Fibroblast of skin of left biceps (primary cell): ENCODE measurements at places on chromosomes 7 and 10.

DNA sequence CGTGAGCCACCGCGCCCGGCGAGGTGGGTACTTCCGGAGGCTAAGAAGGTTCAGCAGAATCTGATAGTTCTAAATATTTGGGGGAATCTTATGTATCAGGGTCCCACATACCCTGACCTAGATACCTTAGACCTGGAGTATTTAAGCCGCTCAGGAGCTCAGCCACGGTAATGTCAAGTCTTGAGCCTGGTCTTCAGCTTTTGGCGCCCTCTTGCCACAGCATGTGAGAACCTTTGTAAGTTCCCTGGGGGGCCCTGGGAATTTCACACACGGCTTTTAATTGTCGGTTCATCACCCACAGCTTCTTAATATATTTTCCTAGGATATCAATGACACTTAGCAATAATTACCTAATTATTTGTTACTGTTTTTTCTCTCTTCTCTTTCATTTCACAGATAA lies 324.3 kb upstream of the GALNT17 start:
- DNase-seq = no peak

DNA sequence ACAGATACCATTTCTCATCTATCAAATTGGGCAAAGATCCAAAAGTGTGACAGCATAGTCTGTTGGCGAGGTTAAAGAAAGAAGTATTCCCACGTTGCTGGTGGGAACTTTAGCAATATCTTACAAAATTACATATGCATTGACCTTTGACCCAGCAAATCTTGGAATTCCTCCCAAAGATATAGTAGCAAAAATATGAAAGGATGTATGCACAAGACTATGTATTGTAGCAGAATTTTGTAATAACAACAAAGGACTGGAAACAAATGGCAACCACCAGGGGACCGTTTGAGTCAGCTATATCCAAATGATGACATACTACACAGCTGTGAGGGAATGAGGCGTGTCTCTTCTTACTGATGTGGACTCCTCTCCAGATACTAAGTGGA lies 50.2 kb downstream of the KCNH2 start:
- DNase-seq = no peak

DNA sequence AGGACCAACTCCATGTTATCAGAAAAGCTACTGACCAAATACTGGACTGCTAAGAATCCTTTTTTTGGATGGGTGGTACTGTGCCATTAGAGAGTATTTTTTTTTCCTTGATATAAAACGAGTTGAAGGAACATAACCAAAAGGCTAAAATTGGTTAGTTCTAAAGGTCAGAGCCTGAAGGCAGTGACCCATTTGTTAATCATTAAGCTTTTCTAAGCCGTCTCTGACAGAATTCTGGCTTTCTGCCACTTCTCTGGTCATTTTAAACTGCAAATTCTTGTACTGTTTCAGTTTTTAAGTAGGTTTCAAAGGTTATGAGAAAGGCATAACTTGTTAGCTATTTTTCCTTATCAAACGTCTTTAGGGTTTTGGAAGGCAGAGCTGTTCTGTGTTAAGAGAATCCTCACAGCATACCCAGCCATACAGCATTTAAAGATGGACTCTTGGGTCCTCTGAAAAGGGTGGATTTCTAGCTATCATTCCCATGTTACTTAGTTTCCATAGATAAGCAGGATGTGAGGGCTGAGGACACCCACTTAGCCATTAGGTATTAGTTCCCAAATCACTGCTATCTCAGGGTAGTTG lies 196.8 kb downstream of the RNLS start:
- no peak for DNase-seq

GRCh38 chr10:101032637-101033224 lies 1.7 kb downstream of the SFXN3 start:
- DNase-seq = peak; percentile 69

- DNase-seq = no peak
Observed at GRCh38 chr7:125567686-125568085, 638.1 kb upstream of the POT1 start.

- no peak for DNase-seq
Observed at GRCh38 chr7:36075561-36075960, 77.5 kb upstream of the EEPD1 start.

DNA sequence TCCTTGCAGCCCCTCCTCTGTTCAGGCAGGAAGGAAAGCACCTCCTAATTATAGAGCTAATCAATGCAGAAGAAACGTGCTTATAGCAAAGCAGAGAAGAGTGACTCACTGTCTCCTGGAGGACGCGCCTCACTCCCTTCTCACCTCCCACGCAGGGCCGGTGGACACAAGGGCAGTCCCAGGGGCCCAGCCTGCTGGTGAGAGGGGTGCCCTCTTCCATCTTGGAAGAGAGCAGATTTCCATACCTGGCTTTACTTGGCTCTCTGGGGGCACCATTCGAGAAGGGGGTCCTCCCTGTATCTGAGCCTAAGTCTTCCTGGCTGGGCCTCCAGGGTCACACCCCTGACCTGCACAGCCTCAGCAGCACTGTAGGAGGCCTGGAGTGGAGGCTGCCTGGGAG lies 55.8 kb downstream of the RASGEF1A start:
- no peak for DNase-seq

DNA sequence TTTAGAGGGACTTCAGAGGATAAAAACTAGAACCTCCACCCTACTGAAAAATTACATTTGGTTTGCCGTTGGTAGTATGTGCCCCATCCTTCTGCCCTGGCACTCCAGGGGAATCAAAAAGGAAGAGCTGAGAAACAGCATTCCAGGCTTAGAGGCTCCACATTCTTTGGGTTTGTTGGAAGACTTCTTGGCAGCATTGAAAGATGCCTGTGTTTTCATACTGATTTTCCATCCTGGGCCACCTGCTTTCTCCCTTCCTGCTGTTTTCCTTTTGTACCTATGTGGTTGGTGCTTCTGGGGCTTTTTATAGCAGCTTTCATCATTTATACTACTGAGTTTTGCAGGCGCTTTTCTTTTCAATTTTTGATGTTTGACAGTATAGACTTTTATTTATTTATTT lies 61.7 kb downstream of the AUTS2 start:
- no peak for DNase-seq

GRCh38 chr10:6044751-6045313 lies 17.3 kb downstream of the IL2RA start:
- no peak for DNase-seq

DNA sequence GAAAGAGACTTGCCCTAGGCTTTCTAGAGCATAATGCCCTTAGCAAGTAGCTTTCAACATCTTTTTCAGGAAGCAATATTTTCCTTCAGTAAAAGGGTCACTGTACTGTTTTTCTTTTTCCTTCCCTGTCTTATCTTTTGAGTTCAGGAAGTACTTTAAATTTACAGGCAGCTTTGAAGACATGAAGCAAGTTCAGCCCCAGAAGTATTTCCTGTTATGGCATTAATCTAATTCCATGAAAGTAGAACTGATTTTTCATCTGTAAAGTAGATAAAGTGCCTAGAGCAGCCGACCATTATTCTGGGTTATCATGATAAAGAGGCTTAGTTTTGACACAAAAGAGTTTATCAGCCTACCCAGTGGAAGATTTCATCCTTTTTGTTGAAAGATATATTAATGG lies 288.2 kb downstream of the ADK start:
- DNase-seq = no peak

DNA sequence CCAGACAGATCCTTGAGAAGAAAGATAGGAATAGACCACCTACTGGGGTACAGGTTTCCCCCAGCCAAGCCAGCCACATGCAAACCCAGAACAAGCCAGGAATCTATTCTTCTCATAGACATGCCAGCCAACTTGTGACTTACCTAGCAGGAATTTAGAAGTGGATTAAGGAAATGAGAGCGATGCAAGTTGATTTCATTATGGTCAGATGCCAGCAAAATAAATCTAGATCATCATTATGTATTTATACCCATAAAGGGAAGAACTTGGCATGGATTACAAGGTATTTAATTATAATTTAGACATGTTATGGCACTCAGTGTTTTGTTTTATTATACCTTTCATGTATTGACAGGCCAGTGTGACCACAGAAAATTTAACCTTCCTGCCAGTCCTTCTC lies 32.8 kb downstream of the SLC35G1 start:
- no peak for DNase-seq

DNA sequence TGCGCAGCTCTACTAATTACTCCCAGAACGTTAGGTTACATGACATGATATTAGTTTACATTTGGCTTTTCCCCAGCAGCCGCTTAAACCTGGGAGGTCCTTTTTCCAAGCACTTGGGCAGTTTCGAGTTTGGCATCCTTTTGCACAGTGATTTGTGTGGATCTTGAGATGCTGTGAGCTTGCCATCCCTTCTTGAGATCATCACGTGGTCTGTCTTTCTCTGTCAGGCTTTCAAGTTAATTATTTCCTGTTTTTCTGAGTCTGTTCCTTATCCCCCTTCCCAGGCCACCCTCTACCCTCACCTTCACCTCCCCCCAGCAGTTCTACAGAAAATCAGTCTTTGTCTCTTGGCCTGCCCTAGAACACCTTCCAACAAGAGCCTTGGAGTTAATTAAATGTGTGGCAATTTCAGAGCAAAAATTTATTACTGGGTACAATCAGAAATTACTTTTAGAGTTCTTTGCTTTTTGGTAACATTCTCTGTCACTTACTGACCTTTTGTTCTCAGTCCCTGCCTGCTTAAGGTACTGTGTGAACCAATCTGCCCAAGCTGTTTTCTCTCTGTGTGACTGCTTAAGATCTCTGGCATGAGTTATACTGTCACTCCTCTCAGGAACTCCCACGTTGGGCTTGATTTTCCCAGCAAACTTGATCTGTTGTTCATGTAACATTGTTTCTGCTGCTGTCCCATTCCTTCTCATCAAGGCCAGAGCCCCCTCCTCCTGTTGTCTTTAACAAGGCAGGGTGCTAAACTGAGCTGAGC lies 3.1 kb upstream of the SLF2 start:
- no peak for DNase-seq

GRCh38 chr7:37480041-37481031 lies 31.7 kb upstream of the ELMO1 start:
- DNase-seq = no peak

DNA sequence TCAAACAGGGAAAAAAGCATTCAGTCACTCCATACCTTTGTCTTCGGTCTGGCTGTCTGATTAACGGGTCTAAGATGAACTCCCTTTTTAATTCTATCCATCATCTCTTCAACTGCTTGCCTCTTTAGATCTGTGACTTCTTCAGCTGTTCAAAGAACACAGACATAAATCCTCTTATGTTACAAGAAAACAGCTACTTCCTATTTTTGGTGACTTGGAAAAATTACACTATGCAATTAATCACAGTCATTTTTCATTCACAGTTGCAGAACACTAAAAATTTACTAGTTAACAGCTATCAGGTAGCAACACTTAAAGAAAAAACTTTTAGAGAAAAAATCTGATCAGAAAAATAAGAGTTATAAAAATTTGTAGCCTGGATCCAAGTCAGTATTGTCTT lies 66.0 kb downstream of the ENO4 start:
- no peak for DNase-seq

- no peak for DNase-seq
Observed at GRCh38 chr7:6398943-6399342, 48.8 kb downstream of the DAGLB start.

DNA sequence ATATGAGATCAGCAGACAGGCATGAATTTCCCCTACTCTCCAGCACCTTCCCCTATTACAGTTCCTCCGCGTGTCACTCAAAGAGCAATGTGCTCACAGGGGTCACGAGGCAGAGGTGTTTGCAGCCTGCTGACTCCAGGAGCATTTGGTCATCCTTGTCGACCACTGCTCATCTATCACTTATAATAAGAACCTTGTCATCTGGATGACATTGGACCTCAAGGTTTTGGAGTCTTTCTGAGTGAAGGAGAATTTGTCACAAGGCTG lies 32.9 kb upstream of the PLPP4 start:
- DNase-seq = no peak

GRCh38 chr7:1418505-1419309 lies 40.6 kb downstream of the MICALL2 start:
- DNase-seq = no peak

DNA sequence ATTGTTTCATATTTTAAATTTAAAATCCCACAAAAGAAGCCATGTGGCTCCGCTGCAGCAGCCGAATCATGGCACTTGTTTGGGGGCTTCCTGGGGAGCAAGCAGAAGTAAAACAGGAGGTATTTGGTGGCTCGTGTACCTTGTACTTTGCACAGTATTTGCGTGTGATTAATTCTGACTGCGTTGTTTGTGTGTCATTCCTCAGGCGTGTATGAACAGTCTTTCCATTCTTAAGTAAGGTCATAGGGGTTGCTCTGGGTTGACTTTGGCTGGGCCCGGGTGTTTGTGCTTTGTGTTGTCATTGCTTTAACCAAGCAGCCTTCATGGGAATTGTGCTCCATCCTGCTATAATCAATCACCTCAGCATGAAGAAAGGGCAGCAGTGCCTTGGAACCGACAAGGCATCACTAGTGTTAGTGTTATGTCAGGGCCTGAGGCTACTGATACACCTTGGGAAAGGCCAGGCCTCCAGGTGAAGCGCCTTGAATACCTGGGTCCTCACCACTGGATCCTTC lies 182.4 kb downstream of the ARHGAP21 start:
- DNase-seq = no peak

DNA sequence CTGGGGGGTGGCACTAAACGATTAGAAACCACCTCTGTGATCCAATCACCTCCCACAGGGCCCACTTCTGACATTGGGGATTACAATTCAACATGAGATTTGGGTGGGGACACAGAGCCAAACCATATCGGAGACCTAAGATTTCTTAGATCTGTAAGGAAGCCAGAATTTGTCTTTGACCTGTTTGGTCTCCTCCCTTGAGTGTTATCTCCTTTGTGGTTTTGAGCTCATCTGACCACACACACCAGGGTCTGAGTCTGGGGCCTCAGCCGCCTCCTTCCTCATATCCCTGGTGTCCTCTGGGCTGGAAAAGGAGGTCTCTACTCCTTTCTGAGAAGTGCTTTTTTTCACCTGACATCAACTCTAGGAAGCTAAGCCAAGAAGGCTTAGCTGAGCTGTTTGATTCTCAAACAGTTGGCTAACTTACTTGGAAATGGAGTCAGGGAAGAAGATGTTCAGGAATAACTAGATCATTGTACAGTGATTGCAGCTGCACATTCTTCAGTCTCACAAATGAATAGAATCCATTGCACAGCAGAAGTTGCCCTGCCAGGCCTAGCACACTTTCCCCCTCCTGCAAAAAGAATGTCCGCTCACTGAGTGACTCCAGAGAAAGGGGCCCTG lies 167.4 kb downstream of the ARHGAP21 start:
- no peak for DNase-seq

DNA sequence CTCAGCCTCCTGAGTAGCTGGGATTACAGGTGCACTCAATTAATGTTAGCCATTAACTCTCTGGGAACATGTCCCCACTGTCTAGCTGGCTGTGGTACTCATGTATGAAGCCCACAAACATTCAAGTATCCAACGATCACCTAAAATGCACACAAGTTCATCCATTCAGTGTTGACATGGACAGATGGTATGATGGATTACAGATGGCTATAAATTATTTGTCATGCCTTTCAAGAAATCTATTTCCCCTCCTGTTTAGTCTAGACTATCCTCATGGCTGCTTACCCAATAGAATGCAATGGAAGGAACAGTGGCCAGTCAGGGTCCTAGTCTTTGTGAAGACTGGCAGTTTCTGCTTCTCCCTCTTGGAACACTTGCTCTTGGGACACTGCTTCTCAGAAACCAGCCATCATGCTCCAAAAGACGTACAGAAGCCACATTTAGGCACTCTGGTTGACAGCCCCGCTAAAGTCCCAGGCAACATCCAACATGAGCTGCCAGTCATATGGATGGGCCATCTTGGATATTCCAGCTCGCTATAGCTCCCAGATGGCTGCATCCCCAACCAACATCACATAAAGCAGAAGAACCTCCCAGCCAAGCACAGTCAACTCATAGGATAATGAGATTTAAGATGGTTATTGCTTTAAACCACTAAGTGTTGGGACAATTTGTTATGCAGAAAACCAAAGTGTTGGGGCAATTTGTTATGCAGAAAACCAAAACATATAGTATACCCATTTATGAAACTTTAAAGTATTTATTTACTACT lies 33.1 kb downstream of the MYL10 start:
- DNase-seq = no peak
